CD4-positive, alpha-beta T cell treated with Interleukin-4 for 1 hour (primary cell): ENCODE measurements at places on chromosomes 4 and X.

DNA sequence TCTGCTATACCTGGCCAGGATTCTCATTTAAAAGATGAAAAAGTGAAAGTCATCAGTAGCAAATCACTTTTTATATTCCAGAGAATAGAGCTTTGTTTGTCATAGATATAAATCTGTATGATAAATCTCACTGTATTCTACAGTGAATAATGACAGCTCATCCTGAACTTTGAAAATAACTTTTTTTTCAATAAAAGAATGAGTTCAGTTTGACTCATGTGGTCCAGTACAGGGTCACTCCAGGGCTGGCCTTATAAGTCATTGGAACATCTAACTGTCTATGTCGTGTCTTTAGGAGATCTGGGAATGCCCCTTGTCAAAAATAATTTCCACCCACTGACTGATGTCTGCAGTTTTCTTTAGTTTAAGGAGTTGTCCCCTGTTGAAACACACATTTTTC lies 18.5 kb upstream of the CXCL8 start:
- no peak for DNase-seq

DNA sequence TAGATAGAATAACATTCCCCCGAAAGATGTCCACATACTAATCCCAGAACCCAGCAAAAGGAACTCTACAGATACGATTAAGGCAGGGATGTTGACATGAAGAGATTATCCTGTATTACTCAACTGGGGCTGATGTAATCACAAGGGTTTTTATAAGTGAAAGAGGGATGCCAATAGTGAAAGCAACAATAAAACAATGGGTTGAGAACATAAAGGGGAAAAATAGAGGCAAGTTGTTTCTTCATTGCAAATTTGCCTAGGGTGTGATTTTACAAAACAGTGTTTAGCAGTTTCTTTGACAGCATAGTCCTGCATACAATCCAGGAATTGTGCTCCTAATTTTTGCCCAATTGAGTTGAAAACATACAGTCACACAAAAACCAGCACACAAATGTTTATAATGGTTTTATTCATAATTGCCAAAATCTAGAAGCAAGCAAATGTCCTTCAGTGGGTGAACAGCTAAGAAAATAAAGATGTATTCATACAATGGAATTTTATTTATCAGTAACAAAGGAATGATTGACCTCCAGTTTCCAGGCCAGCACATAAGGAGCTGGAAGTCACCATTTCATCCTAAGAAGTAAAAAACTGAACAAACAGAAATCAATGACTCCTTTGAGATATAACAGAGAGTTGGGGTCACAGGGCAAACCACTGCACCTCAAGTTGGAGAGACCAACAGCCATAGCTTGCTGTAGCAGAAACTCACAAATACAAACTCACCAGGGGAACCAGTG lies 107.2 kb downstream of the CENPC start:
- DNase-seq = no peak

- no peak for DNase-seq
Observed at GRCh38 chr4:55159851-55160250, 34.5 kb upstream of the KDR start.

GRCh38 chr4:24793219-24794005 lies 2.0 kb upstream of the SOD3 start:
- no peak for DNase-seq

DNA sequence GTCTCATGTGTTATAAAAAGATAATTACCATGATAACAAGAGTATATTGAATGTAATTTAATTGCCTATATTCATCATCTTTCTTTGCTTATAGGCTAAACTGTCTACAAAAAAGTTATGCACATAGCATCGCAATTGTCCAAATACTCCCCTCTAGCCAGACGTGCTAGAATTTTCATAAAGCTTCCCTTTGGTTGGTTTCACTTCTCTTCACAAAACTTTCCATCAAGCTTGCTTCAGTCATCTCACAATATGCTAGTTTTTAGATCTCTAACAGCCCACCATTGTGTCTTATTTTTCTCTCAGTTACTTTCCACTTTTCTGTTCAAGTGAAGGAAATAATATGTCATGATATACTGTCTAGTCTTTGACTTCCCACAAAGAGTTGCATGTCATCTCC lies 448.3 kb upstream of the SPANXN1 start:
- no peak for DNase-seq

DNA sequence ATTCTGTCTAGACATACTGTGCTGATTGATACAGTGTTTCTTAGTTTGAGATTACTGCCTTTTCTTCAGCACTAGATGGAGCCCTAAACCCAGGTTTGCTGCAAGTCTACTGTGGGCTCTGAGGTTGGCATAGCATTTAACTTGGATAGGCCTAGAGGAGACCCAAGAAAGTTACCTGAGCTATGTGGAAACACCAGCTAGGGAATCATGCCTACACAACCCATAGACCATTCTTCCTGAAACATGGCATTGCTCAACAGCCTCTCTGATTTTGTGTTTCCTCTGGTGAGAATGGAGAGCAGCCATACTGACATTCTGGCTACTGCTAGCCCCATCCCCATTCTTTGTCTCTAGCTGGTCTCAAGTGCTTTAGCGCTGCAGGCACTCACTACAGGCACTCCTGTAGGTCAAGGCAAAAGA lies 287.7 kb upstream of the PCDH18 start:
- DNase-seq = no peak

GRCh38 chr4:10747186-10747585 lies 62.6 kb upstream of the CLNK start:
- no peak for DNase-seq

GRCh38 chrX:24005028-24005427 lies 22.0 kb downstream of the KLHL15 start:
- no peak for DNase-seq

DNA sequence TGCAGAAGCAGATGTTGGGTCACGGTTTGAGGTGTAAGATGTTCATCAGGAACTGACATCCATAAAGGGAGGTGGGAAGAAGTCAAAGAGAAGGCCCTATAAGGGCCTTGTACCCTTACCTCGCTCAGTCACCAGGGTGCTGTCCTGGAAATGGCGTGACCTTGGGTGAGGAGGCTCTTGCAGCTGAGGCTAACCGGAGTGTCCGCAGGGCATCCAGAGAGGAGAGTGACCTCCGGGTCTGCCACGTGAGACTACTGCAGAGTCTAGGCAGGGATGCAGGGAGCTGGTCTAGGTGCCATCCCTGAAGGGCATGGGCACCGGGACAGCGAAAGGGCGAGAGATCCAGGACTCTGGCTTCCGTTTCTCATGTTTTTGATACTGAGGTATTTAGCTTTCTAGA lies 28.7 kb upstream of the IRAK1 start:
- no peak for DNase-seq

GRCh38 chr4:186516287-186516686 lies 39.1 kb downstream of the MTNR1A start:
- DNase-seq = no peak
